A549 treated with dexamethasone at 1 μM for 4 hours (cell line): ENCODE measurements at places on chromosomes 2 and 18. TPM values are rescaled to one million over a fixed set of nuclear protein-coding genes. Genes with fewer than 3 reads are reported as not detected.

RAMP1 gene
- total RNA-seq = 0.14 TPM in 1 of 5 replicates, not detected in the others

RANBP2 gene
- total RNA-seq = 22.8 to 37.8 TPM (median 32.0 TPM) in 5 replicates

GPR45 gene
- total RNA-seq = not detected in 5 replicates

G6PC2 gene
- total RNA-seq = not detected in 5 replicates

BOK gene
- total RNA-seq = 27.5 to 36.8 TPM (median 32.0 TPM) in 5 replicates

BCL11A gene
- 0.01 to 0.14 TPM (median 0.09 TPM) in 5 replicates for total RNA-seq

ABCB11 gene
- total RNA-seq = 0.02 to 0.08 TPM (median 0.06 TPM) in 5 replicates

RAB10 gene
- total RNA-seq = 270 to 306 TPM (median 281 TPM) in 5 replicates
